Left colon (tissue), 2 donors: ENCODE measurements at places on chromosomes 16 and 17. TPM values are rescaled to one million over a fixed set of nuclear protein-coding genes. Genes with fewer than 3 reads are reported as not detected.

Gene STXBP4
- total RNA-seq, result 6.9 TPM

Gene RHOT1
- 23.0 TPM for total RNA-seq

Gene MAP3K14
- total RNA-seq, result 13.0 TPM

GRCh38 chr17:68906638-68907037, 48.6 kb downstream of the ABCA8 start:
- DNase-seq, result no peak

GRCh38 chr17:51651513-51652298, 391.4 kb downstream of the UTP18 start:
- no peak for DNase-seq

- peak; percentile 78 for DNase-seq
Observed at GRCh38 chr16:81315271-81316175, 761 bp downstream of the GAN start.
